ENCODE measurements at places on chromosomes 4 and X.

DNA sequence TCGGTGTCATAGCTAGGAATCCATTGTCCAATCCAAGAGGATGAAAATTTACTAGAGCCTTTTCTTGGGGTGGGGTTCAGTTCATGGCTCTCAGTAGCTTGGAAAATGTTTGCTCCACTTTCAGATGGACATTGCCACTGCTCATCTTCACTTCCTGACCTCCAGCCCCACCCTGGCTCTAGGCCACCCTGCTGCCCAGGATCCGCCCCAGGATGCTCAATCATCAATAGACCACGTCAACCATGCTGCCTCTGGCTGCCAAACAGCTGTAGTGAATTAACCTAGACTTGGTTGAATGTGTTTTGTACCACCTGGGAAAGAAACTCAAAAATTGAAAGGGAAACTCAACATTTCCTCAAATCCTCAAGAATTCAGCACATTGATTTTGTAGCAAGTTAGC, 37.2 kb upstream of the HSD17B10 start:
- no peak for DNase-seq

DNA sequence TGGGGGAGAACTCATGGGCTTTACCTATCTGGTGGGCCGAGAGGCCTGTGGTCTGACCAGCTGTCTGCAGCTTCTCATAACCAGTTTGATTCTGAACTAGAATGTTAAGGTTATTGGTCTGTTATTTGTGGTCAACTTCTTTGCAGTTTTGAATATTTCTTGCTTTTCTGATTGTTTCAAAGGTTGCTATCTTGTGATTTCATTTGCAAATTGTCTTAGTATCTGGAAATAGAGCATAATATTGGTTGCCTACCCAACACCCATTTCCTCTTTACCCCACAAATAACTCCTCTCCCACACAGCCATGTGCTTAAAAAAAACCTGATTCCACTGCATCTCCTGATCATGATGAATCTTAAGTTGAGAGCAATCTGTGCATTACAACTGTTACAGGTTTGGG, 39.1 kb upstream of the BMP2K start:
- no peak for DNase-seq

- no peak for DNase-seq
Observed at GRCh38 chr4:61204353-61205060, 4.4 kb downstream of the ADGRL3 start.

GRCh38 chrX:110383414-110383813, 24.8 kb downstream of the RTL9 start:
- DNase-seq = no peak

DNA sequence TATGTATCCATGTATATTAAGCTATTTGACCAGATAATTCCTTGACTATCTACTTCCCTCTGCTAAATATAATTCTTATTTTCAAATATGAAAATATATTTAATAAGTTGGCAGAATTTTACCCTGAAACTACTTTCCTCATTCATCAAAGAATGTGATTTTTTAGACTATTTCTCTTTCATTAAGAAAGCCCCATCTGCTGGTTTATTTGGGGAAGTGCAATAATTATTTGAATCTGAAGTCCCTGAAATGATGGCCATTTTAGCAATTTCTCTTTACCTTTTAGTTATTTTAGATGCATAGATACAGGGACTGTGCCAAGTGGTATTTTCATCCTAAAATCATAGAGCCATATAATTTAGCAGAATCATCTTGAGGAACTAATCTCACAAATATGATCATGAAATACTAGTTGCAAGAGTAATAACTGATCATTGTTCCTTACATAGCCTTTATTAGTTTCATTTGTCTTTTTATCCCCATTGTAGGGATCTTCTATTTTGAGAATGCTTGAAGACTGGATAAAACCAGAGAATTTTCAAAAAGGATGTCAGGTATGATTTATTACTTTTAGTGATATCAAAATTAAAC, 39.0 kb downstream of the ENPEP start:
- no peak for DNase-seq

GRCh38 chr4:3709846-3710441, 56.2 kb upstream of the ADRA2C start:
- no peak for DNase-seq

GRCh38 chr4:108213723-108214122, 45.0 kb upstream of the LEF1 start:
- DNase-seq = no peak

- DNase-seq = no peak
Observed at GRCh38 chr4:83917572-83917971, 381.7 kb downstream of the GPAT3 start.

DNA sequence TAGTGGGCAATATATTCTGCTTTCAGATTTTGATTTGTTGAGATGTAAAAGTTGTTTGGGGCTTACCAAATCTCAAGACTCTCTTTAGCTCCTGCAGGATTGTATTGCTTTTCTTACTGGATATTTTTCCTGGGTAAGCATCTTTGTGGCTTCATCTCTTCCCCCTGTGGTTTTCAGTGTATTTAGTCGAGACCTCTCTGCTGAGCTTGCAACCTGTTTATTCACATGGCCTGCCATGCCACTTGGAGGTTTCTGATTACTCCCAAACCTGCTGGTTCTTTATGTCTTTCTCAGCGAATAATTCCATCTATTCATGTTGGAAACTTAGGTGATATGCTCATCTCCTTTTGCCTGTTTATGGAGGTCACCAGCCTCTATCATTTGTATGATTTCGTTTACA, 10.9 kb downstream of the CCNG2 start:
- DNase-seq = no peak

GRCh38 chr4:6198768-6199421, 1.5 kb downstream of the JAKMIP1 start:
- DNase-seq = no peak

- DNase-seq = no peak
Observed at GRCh38 chr4:140675599-140676231, 80.5 kb downstream of the TBC1D9 start.

All from T-helper 9 cell (primary cell).